ENCODE measurements at places on chromosomes 6 and 20.

DNA sequence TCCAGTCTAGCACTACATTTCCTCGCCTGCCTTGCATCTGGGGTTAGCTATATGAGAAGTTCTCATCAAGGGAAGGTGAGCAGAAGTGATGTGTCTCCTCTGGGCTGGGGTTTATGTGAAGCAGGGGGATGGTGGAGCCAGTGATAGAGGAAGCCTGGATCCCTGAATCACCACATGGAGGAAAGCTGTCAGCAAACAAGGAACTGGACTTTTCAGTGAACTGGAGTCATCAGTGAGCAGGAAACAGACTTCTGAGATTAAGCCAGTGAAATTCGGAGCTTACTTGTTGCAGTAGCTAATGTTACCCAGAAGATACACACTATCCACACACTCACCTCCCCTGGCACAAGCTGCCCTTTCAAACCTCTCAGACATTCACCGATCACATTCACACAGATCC lies 13.4 kb upstream of the TOX2 start:
- DNase-seq: no peak

DNA sequence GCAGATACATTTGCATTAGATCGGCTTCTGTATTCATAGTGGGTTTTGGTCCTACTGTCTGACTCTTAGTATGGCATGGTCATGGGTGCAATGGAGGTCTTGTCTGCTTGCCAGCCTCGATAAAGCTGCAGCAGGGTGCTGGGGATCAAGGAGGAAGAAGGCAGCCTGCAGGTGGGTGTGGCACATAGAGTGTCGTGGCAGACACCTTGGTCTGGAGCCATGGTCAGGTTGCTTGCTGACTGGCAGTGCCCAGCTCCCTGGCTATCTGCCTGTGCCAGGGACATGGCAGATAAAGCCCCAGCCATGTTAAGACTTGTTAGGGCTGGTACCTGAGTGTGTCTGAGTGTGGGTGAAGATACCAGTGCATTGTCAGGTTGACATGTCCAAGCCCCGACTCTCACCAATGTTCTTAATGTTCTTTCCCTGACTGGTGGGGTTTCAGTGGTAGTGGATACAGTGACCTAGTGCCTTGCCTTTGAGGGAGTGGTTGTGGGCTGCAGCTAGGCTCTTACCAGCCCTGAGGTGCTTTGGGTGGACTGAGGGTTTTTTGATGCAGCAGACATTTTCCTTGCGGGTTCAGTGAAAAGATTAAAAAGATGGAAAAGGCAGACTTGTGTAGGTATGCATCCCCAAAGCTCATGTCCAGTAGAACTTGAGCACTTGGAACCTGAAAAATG lies 1.8 kb downstream of the FAM83D start:
- no peak for DNase-seq

GRCh38 chr6:133906050-133906449 lies 17.1 kb downstream of the TCF21 start:
- no peak for DNase-seq

GRCh38 chr20:32201977-32202363 lies 5.6 kb downstream of the PLAGL2 start:
- no peak for DNase-seq

GRCh38 chr20:20360464-20360863 lies 7.4 kb upstream of the INSM1 start:
- DNase-seq: peak; percentile 87

DNA sequence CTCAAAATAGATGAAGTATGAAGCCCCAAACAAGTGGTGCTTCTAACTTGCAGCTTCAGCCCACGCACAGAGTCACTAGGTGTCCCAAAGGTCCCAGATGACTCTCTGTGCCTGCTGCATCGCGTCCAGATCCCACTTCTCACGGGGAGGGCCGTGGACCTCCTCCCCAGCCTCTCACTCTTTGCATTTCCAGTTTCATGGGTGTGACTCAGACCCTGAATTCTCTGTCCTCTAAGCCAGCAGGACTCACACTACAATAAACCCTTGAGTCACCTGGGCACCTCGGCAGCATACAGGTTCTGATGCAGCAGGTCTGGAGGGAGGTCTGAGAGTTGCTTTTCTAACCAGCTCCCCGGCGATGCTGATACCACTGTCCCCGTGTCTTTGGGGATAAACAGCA lies 114.0 kb upstream of the RIN2 start:
- no peak for DNase-seq

- no peak for DNase-seq
Measured at GRCh38 chr20:33242319-33243100, 6.7 kb downstream of the BPIFA1 start.
